Epithelial cell of prostate (primary cell): ENCODE measurements at places on chromosomes 5 and 9.

GRCh38 chr5:92313385-92313784 lies 930.3 kb upstream of the ARRDC3 start:
- DNase-seq: no peak

GRCh38 chr5:14134083-14134482 lies 9.1 kb upstream of the TRIO start:
- DNase-seq: no peak

GRCh38 chr5:156328161-156328560 lies 1.2 kb downstream of the SGCD start:
- DNase-seq: no peak

DNA sequence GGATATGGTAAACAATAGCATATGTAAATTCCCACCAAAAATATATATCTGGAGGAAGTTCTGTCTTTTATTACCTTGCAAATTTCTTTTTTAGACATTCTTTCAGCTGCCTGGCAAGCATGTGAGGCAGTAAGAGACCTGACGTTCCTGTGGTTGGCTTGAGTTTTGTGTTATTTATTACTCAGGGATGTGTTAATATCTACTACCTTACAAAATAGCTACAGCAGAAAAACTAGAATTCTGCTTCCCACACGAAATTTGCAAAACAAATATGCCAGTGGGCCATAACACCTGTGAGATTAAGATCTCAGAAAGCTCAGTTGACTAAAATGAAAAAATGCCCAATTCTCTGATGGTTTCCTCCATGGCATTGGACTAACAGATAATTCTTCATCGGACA lies 274.2 kb downstream of the TMEM167A start:
- no peak for DNase-seq

GRCh38 chr5:180026734-180027458 lies 44.7 kb downstream of the RNF130 start:
- DNase-seq: no peak

DNA sequence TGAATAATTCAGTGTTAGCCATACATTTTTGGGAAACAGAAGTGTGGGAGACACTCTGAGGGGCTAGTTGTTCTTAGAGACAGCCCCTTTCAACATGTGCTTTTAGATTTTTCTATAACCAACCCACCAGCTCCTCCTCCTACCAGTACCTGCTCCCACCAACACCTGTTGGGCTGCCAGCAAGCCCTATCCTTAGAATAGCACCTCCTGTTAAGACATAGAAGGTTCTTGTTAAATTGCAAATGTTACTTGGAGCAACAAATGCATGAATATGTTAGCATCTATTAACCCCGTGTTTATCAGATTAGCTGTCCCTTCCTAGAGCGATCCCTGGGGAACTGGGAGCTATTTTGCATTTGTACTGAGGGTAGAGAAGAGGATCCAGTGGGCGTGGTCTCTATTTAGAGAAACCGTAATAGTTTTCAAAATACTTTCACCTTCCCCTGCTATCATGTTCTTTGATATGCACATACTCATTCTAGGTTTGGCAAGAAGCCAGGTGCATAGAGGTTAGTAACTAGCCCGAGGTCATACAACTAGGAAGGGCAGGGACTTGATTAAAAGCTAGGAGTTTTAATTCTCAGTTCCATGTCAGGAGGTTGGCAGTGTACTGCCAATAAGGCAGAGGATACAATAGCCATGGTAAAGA lies 334.4 kb downstream of the KCTD16 start:
- DNase-seq: no peak

GRCh38 chr9:22215521-22215920 lies 206.4 kb upstream of the CDKN2B start:
- no peak for DNase-seq

- no peak for DNase-seq
Observed at GRCh38 chr9:89304834-89305188, 6.2 kb upstream of the CKS2 start.

GRCh38 chr9:130124085-130124860 lies 47.9 kb upstream of the NCS1 start:
- DNase-seq: no peak
